ENCODE measurements at places on chromosomes 16 and 17.

DNA sequence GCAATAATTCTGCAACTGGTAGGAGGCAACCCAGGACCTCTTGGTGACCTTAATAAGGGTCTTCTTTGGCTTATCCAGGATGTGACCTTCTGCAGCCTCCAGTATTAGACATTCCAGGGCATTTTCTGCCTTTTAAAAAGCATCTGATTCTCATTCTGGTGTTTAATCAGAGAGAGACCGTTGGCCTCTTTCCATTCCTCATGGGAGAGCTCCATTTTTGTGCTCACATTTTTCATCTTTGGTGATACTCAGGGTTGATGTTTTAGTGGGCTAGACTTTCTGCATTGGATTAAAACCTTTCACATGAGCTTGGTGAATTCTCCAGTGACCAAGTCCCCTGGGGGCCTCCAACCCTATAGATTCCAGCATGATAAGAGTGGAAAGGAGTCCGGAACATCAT is 150.2 kb upstream of the CACNG5 start:
- H3K27me3 ChIP-seq: no peaks in the 10 kb centered on the region
- H3K36me3 ChIP-seq: no peaks in the 10 kb centered on the region
- H3K4me1 ChIP-seq: peaks cover 4% of the 10 kb centered on the region
- no peak overlapping the region for H3K4me3 ChIP-seq
- H3K27ac ChIP-seq: no peak overlapping the region

- H3K27me3 ChIP-seq: peaks cover 57% of the 10 kb centered on the region
- no peaks in the 10 kb centered on the region for H3K4me1 ChIP-seq
- DNase-seq: no peak
- H3K4me3 ChIP-seq: no peak overlapping the region
- no peaks in the 10 kb centered on the region for H3K36me3 ChIP-seq
Measured at GRCh38 chr16:77434022-77434529, 758 bp downstream of the ADAMTS18 start.

- no peaks in the 10 kb centered on the region for H3K36me3 ChIP-seq
- H3K27ac ChIP-seq: no peak overlapping the region
- DNase-seq: no peak
- H3K27me3 ChIP-seq: peaks cover 8% of the 10 kb centered on the region
- no peaks in the 10 kb centered on the region for H3K4me1 ChIP-seq
- H3K4me3 ChIP-seq: no peak overlapping the region
Measured at GRCh38 chr17:78526231-78527025, 50.8 kb downstream of the DNAH17 start.

GRCh38 chr16:64449506-64449905 is 672.4 kb downstream of the CDH11 start:
- H3K4me1 ChIP-seq: no peaks in the 10 kb centered on the region
- no peaks in the 10 kb centered on the region for H3K27me3 ChIP-seq
- H3K27ac ChIP-seq: no peak overlapping the region
- no peak for DNase-seq
- no peaks in the 10 kb centered on the region for H3K36me3 ChIP-seq
- no peak overlapping the region for H3K4me3 ChIP-seq

GRCh38 chr16:89453501-89454321 is 36.6 kb downstream of the ANKRD11 start:
- DNase-seq: no peak
- peaks cover 67% of the 10 kb centered on the region for H3K4me1 ChIP-seq
- H3K27me3 ChIP-seq: no peaks in the 10 kb centered on the region
